ENCODE measurements at places on chromosomes 12 and 14.

DNA sequence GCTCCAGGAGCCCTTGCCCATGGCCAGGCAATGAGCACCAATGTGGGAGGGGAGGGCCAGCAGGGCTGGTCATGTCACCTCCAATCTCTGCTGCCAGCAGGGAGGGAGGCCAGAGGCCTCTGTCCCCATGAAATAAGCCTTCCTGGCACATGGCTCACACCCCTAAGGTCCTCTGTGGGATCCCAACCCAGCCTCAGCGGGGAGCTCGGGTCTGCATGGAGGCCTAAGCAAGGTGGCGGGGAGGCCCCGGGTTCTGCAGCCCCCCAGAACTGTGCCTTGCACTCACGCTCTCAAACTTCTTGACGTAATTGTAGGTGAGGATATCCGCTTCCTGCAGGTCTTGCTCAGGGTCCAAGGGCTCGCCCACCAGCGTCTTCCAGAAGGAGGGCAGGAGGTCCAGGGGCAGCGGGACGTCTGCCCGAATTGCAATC is 41.7 kb downstream of the TRAFD1 start:
- DNase-seq = no peak

GRCh38 chr14:81511111-81511904 is 22.3 kb downstream of the SEL1L start:
- no peak for DNase-seq

DNA sequence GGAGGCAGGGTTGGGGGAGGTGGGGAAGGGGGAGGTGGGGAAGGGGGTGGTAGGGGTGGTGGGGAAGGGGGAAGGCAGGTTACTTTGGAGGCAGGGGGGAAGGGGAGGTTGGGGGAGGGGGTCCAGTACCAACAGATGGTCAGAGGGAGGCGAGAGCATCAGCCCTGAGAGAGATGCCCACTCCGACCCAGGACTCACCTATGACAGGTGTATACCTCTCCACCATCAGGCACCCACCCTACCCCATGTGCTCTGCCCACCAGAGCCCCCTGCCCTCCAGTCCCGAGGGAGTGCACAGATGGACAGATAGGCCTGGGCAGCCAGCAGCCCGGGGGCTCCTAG is 18.6 kb downstream of the JAG2 start:
- DNase-seq = no peak

GRCh38 chr14:102828151-102828550 is 50.9 kb downstream of the TRAF3 start:
- peak; percentile 19 for DNase-seq

DNA sequence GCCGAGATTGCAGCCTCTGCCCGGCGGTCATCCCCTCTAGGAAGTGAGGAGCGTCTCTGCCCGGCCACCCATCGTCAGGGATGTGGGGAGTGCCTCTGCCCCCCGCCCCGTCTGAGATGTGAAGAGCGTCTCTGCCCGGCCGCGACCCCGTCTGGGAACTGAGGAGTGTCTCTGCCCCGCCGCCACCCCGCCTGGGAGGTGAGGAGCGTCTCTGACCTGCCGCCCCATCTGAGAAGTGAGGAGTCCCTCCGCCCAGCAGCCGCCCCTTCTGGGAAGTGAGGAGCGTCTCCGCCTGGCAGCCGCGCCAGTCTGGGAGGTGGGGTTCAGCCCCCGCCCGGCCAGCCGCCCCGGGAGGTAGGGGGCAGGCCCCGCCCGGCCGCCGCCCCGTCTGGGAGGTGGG is 544.0 kb downstream of the CCER1 start:
- no peak for DNase-seq

GRCh38 chr12:131102493-131102931 is 148.8 kb downstream of the ADGRD1 start:
- no peak for DNase-seq

DNA sequence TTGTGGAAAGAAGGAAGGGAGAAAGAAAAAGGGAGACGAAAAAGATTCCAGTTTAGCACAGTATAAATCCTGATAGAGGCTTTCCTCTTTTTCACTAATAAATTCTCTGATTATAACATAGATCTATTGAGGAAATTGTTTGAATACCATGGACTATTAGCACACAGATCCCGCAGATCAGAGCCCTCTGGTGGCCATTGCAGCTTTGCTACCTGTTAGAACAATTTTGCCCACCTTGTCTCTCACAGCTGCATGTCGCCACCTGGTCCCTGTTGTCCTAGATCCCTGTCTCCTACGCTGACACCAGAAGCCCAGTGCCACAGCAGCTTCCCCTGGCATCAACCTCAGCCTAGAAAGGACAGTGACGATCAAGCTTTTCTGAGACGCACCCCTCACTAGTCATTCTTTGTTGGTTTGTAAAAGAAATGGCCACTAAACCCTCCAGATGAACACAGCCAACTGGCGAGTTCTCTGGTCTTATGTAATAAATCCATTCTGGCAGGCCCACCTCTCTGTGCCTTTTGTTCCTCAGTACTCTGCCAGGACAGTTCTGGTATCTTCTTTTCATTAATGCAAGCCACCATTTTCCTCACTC is 9.9 kb downstream of the GPHB5 start:
- peak; percentile 12 for DNase-seq

DNA sequence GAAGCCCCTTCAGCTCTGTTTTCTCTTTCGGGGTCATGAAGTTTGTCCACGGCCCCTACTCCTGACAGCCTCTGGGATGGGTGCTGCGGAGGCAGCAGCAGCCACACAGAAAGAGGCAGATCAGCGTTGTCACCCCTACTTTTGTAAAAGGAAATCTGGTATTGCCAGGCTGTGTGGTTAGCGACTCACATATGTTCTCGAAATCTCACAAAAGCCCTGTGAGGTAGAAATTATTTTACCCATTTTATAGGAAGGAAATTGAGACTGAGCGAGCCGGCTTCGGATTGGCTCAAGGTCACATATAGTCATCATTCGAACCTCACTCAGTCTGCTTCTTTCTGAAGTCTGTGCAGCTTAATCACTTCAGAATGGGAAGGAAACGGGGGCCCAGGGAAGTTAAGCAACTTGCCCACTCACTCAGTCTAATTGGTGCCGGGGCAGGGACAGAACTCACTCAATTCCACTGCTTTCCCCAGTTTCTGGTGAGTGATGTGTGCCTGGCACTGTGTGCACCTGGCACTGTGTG is 1.1 kb upstream of the CKAP4 start:
- DNase-seq = peak; percentile 64

- DNase-seq = no peak
Measured at GRCh38 chr14:58904776-58905175, 267.0 kb downstream of the DACT1 start.

DNA sequence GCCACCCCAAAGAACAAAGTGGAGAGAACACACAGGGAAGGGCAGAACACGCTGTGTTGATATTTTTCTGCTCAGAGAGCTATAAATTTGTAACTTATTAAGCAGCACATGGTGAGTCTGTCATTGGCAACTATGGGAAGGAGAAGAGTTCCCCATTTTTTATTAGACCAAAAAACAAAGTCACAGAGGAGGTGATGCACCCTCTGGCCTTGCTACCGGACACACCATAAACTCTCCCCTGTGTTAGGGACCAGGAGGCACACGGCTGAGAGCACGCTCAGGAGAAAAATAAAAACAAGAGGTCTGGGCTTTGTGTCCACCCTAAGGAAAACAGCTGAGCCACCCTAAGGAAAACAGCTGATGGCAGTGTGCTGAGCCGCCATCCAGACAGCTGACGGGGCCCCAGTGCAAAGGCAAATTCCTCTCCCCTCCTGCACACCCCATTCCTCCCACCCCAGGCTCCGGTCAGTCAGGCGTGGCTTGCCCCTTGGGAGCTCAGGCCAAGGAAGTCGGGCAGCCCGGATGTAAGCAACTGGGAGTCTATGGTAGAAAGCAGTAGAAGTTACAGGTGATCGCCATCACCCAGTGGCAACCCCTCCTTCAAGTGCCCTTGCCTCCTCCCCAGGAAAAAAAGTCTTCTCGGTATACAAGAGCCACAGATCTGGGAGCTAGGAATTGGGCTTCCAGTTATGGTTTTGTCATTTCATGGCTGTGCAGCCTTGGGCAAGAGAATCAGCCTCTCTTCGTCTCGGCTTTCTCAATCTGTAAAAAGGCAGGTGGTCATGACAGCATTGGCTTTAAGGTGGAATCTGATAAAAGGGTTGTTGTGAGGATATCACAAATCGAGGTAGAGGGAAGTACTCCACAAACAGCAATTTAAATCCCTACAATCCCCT is 2.4 kb downstream of the PXN start:
- no peak for DNase-seq

GRCh38 chr12:51374361-51374760 is 16.8 kb downstream of the GALNT6 start:
- DNase-seq = no peak

DNA sequence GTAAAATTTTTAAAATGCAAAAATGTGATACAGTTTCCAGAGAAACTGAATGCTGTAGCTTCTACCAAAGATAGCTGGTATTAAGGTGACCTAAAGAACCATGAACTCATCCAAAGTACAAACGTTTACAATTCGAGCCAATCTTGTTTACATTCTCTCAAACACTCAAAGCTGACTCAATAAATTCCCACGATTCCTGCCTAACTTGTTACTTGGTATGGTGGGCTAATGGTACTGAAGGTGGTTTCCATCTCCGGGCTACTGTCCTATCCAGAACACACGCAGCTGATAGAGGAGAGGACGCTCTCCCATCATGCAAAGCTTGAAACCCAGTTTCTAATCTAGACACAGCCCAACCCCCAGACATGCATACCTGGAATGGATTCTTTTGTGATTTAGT is 31.5 kb downstream of the RAD9B start:
- DNase-seq = no peak

GRCh38 chr12:45615268-45615667 is 114.2 kb upstream of the ARID2 start:
- DNase-seq = peak; percentile 33

DNA sequence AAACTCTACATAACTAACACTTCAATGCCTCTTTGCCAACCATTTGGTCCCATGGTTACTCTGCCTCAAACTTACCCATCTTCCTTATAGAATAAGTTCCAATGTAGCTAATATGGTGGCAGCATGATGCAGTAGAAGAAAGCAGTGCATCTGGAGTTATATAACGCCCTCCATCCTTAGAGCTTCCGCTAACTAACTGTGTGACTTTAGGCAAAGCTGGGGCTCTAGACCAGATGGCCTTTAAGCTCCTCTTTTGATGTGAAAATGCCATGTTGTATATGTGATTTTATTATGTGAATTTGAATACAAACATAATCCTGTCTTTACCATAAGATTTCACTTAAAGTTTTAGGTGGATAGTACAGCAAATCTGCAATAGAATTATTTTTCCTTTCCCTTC is 6.1 kb downstream of the ABCD2 start:
- DNase-seq = no peak

DNA sequence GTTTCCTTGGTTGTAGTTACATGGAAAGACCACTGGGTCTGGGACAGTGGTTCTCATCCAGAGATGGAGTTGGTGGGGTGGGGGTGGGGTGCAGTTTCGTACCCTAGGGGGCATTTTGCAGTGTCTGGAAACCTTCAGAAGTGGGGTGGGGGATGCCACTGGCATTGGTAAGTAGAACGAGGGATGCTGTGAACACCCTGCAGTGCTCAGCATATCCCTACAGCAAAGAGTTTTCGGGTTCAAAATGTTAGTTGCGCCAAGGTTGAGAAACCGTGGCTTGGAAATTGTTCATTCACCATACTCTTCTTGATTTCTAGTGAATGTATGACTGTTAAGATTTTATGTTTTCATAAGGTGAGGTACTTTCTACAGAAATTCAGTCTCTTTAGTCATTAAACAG is 28.7 kb downstream of the TRAF3 start:
- DNase-seq = no peak

GRCh38 chr12:11836282-11837151 is 187.0 kb downstream of the ETV6 start:
- DNase-seq = peak; percentile 87

DNA sequence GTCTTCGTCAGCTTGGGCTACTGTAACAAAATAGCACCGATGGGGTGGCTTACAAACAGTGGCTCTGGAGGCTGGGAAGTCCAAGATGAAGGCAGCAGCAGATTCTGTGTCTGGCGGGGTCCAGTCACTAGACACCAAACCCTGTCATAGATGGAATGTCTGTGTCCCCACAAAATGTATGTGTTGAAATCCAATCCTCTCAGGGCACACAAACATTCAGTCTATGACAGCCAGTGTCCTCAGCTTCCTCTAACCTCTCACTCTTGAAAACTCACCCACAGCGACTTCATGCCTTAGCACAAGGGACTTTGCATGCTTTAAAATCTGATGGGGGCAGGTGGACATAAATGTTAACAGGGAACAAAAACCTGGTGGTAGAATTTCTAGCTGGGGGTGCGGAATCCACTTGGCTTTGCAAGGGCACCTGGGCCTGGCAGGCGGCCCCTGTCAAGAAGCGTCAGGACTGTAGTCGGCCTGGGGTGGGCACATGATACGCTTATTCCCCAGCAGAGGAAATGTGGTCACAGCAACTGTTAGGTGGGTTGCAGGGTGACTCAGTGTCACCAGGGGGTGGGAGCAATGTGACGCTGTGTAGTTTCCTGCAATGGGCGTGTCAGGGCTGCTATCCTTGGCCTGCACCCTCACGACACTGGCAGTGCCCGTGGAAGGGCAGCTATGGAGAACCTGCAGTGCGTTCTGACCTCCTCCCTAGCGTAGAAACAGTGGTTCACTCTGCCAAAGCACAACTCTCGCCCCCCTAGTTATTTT is 17.7 kb downstream of the RIN3 start:
- peak; percentile 85 for DNase-seq

DNA sequence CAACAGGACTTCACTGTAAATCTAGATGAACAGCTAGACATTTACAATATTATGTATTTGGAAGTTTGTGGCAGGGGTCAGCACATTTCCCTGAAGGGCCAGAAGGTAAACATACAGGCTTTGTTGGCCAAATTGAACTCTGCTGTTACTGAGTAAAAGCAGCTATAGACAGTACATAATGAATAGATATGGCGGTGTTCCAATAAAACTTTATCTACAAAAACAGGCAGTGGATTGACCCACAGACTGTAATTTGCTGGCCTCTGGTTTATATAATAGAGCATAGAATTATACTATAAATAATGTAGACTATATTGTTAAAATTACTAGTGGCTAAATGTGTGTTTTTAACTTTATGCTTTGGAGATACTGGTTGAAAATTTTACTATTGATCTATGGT is 25.7 kb downstream of the SERPINA10 start:
- peak; percentile 23 for DNase-seq

- DNase-seq = no peak
Measured at GRCh38 chr14:23248601-23249000, 10.9 kb downstream of the RNF212B start.

GRCh38 chr14:102034301-102034700 is 52.5 kb downstream of the HSP90AA1 start:
- no peak for DNase-seq
